ENCODE measurements at places on chromosomes 5 and 9. TPM values are rescaled to one million over a fixed set of nuclear protein-coding genes. Genes with fewer than 3 reads are reported as not detected.

GRCh38 chr9:95286151-95286550 lies 31.4 kb downstream of the FANCC start:
- DNase-seq = no peak

DNA sequence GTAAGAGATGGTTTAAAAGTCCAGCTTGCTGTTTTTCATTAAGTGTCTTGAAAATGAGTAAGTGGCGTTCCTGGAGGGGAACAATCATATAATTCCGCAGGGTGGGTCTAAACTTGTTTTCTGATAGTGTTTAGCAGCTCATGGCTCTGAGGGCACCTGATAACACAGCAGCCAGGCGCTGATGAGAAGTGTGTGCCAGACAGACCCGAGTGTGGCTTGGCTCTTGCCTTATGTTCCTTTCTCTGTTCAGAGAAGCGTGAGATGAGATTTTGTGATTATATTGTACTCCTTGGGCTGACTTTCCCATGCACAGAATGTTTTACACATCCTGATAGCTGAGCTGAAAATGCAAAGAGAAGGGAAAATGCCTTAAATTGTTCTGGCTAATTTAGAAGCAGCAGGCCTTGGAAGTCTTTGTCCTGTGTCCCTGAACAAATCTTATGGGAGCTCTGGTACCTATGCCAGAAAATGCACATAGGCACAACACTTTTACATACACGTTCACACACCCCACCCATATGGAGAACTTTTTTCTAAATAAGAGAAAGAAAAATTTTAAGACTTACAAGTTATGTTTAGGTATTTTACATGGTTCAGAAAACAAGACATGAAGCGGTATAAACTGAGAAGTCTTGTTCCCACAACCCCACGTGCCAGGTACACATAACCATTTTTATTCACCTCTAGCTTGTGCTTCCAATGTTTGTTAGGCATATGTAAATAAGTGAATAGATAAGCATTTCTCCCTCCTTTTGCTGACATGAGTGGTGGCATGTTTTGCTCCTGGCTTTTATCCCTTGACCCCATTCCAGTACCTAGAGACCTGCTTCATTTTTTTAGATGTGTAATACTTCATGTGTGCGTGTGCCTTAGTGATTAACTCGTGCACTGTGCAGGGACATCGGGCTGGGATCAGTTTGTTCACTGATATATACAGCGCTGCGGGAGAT lies 152.2 kb upstream of the OTULINL start:
- no peak for DNase-seq

GRCh38 chr5:55993013-55993412 lies 1.8 kb downstream of the IL6ST start:
- no peak for DNase-seq

DNA sequence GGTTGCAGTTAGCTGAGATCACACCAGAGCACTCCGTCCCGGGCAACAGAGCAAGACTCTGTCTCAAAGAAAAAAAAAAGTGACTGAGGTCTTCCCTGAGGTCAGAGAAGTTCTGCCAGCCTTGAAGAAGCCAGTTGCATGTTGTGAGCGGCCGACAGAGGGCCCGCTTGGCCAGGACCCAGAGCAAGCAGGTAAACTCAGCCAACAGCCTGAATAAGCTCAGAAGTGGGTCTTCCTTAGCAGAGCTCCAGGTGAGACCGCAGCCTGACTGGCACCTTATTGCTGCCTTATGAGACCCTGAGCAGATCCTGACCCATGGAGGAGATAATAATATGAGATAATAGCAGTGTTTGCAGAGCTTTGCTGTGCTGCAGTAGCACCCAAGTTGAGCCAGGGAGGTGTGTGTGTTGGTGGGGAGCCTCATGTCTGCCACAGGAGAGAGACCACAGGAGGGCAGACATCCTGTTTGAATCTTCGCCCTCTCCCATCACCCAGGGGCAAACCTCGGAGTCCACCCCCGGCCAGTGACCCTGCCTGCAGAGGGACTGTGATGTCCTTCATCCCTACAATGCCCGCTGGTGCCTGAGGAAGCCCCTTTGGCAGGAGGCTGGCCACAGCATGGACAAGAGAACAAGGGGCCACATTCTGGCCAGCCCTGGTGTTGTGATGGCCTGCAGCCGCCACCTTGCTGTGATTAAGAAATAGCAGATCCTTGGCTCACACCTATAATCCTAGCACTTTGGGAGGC lies 10.8 kb upstream of the BARX1 start:
- peak; percentile 7 for DNase-seq

DNA sequence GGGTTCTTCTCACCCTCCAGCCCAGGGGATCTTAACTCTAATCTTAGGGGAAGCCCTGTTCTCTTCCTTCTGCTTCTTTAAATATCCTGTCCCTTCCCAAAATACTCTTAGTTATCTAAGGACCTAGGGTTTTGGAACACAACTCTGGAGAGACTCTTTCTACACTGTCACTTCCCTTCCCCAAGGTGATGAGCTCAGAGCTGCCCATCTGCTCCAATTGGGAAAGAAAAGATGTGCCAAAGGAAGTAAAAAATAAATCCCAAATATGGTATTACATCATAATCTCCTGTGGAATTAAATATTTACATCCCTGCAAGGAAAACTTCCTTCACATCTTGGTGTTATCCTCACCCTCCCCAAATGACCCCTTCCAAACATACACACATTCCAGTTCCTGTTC lies 291.2 kb downstream of the EPB41L4A start:
- no peak for DNase-seq

PCDHB2 gene
- 0.11 TPM for total RNA-seq

LMX1B gene
- not detected for total RNA-seq

NR6A1 gene
- 1.8 TPM for total RNA-seq

WWC1 gene
- total RNA-seq = 0.09 TPM
